ENCODE measurements at places on chromosomes 1 and 21.

DNA sequence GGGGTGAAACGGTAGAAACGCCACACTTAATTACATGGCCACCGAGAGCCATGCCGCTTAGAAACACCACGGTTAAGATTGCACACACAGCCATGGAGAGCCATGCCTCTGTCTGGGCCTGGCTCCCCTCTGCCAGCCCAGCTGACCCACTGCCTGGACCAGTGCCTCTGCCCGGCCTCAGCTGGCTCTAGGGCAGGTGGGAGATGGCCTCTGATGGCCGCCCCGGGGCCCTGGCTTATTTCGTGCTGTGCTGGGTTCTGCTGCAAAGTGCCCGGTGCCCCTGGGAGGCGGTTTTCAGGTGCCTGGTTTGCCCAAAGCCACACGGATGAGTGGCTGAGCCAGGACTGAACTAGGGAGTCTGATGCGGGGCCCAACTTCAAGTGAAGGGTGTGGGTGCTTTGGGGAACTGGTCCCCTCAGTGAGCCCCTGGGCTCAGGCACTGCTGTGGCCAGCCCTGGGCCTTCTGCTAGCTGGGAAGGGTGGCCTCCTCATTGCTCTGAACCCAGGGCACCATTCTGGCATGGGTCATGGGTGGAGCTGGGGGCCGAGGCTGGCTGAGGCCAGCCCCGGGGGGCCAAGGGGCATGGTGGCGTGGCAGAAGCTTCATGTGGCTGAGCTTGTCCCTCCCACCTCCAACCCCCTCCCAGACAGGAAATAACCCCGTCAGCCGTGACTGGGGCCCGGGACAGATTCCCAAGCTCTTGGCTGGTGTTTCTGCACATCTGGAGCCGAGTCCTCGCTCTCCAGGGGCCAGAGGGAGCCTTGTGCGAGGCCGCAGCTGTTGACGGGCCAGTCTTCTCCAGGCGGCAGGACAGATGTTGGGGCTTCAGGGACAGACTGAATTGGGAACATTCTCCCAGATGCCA lies 1.9 kb upstream of the GPR153 start:
- peak; percentile 95 for DNase-seq

DNA sequence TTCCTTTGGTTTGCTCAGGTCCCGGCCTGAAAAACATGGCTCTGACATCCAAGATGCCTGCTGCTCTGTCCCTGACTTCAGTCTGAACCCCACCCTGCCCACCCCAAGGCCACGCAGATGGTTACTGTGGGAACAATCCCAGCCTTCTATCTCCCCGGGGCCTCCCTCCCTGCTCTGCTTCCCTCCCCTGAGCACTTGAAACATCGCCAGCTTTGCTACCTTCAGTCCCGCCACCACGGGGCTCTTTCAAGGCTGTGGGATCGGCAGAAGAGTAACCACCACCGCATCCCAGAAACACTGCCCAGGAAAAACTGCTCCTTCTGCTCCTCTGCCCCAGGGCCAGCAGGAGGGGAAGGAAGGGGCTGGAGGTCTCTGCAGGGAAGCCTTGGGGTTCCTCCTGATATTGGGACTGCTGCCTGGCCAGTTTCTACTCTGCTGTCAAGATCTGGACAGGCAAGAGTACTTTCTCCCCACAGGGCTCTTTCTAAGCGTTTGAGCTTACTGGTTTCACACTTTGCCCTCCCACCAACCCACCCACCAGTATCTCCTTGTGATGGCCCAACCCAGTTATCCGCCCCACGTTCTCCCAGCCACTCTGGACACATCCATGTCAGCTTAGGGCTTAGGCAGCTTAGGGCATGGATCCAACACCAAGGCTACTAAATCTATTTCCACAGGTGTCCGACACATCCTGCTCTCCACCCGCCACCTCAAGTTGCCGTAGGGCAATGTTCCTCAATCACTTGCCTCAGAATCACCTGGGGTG lies 8.4 kb downstream of the ETNK2 start:
- no peak for DNase-seq

- DNase-seq = no peak
These were observed 193.8 kb downstream of the ZC3H11B start for GRCh38 chr1:219419065-219419464.

- DNase-seq = no peak
These were observed 17.7 kb downstream of the MATN1 start for GRCh38 chr1:30705698-30706097.

DNA sequence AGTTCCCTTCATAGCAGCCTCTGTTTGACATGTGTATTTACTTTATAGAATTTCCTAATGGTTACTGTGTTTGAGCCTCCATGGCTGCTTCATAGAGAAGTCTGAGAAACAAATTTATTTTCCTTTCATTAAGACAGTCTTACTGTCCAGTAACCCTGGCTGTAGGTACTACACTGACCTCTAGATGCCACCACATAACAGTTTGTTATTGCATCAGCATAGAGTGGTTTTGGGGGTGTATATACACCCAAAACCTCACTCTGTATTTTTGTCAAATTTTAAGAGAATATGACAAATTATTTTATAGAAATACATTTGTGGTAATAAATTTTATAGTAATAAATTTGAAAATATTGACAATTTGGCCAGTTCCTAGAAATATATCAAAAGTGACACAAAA lies 57.3 kb downstream of the OBSCN start:
- DNase-seq = no peak

GRCh38 chr1:8541961-8542521 lies 224.1 kb downstream of the SLC45A1 start:
- DNase-seq = peak; percentile 61

DNA sequence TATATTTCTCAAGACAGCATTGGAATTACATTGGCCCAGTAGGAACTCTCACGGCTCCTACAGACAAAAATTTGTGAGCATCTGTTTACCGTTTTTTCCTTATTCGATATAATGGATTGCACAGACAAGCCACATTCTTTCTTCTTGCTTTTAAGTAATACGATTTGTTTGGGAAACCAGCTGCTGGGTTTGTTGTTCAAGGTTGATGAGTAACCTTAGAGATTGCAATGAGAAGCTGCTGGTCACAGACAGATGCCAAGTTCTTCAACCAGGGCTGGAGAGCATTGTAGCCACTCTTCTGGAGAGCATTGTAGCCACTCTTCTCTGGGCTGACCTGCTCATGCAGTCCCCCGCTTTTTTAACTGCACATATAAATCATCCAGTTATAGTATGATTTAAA lies 1.4 kb upstream of the MIA3 start:
- peak; percentile 32 for DNase-seq

DNA sequence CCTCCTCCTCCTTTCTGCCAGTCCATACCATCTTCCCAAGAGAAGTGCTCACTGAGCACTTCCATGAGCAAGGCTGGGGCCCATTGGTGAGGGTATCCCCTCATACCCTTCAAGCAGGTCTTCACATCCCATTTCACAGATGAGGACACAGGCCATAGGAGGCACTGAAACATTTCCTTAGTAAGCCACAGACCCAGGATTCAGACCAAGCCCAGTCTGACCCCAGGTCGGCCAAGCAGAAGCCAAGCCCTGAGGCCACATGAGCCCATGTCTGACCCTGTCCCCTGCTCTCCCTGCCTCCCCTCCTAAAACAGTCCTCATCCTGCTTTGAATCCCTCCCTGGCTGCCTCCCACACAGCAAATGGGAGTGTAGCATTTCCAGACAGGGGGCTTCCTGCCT lies 146.2 kb downstream of the ZSCAN20 start:
- no peak for DNase-seq

Data from lung (tissue), 17 donors.